GM23248 (cell line): ENCODE measurements at places on chromosomes 13 and 19. TPM values are rescaled to one million over a fixed set of nuclear protein-coding genes. Genes with fewer than 3 reads are reported as not detected.

GSX1 gene
- total RNA-seq, result not detected in 2 replicates

ZIK1 gene
- 5.3 and 10.4 TPM in 2 replicates for total RNA-seq

ZNF681 gene
- 0.32 and 10.2 TPM in 2 replicates for total RNA-seq

SLC7A9 gene
- total RNA-seq, result not detected in 2 replicates

PRR20D gene
- not detected in 2 replicates for total RNA-seq

DNA sequence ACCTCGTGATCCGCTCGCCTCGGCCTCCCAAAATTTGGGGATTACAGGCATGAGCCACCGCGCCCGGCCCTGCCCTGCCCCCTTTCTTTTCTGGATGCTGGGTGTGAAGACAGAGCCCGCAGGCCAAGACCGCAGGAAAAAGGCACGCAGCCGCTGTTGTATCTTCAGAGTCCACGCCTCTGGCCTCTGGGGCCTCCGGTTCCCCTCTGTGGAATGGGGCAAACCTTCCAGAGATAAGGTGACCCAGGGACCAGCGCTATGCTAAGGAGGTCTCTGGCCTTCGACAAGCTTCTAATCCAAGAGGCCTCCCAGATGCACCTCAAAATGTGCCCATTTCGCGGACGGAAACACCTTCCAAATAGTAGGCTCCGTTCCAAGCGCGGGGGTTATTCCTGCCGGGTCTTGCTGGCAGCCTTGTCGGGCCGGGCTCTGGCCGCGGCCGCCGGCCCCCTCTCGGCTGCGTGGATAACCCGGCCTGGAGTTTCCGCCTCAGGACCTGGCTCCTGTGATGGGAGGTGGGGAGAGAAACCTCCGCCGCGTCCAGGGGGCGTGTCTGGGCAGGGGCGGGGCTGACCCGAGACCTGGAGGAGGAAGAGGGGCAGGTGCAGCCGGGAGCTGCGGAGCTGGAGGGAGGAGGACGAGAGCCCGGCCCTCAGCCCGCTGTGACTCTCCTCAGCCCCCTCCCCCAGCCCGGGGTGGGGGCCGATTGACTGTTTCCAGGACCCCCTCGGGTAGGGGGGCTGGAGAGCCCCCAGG lies 13.1 kb downstream of the TJP3 start:
- no peaks in the 10 kb centered on the region for H3K36me3 ChIP-seq
- H3K27me3 ChIP-seq, result peaks cover 19% of the 10 kb centered on the region
- no peak overlapping the region for H3K27ac ChIP-seq
- no peak overlapping the region for H3K4me3 ChIP-seq
- H3K4me1 ChIP-seq, result no peaks in the 10 kb centered on the region
- DNase-seq, result peak; percentile 87

- H3K4me1 ChIP-seq, result peaks cover 7% of the 10 kb centered on the region; the same call in 1 of the 2 replicates
- H3K27me3 ChIP-seq, result no peaks in the 10 kb centered on the region
- no peak overlapping the region for H3K27ac ChIP-seq
- H3K36me3 ChIP-seq, result no peaks in the 10 kb centered on the region
These were observed 232.9 kb downstream of the FOXO1 start for GRCh38 chr13:40433577-40433976.

- no peaks in the 10 kb centered on the region for H3K27me3 ChIP-seq
- H3K36me3 ChIP-seq, result no peaks in the 10 kb centered on the region
- DNase-seq, result peak; percentile 24
- no peak overlapping the region for H3K27ac ChIP-seq
- 0 out of 2 replicates have a peak, but pooled peaks cover 2% of the 10 kb centered on the region for H3K4me1 ChIP-seq
These were observed 5.0 kb upstream of the MICU2 start for GRCh38 chr13:21608961-21609360.
